ENCODE measurements at places on chromosomes 12 and 14.
A peak's percentile ranks its signal among the peaks of the same experiment; 100 is the strongest.

- no peak for DNase-seq
Measured at GRCh38 chr12:3164454-3165077, 87.4 kb downstream of the TSPAN9 start.

DNA sequence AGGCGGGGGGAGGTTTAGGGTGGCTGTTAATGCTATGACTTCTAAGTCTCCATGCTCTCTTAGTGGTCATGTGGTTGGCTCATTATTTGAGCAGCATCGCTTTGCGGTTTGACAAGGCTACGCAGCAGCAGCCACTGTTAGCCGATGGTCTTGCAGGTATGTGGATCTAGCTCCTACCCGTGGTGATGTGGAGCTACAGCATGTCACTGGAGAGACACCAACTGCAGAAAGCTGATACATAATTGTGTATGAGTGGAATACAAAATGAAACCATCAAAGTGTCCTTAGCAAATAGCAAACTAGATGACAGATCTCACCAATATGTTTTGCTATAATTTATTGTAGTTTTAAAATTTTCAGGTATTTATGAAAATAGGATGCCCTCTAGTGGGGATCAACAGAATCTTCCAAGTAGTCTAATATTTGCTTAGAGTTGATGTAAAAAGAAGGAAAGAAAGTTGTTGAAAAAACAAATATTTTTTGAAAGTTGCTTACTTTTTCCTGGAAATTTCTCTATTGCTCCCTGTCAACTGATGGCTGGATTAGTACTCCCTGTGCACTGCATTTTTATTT, 94.9 kb downstream of the NAV3 start:
- DNase-seq = peak; percentile 17

DNA sequence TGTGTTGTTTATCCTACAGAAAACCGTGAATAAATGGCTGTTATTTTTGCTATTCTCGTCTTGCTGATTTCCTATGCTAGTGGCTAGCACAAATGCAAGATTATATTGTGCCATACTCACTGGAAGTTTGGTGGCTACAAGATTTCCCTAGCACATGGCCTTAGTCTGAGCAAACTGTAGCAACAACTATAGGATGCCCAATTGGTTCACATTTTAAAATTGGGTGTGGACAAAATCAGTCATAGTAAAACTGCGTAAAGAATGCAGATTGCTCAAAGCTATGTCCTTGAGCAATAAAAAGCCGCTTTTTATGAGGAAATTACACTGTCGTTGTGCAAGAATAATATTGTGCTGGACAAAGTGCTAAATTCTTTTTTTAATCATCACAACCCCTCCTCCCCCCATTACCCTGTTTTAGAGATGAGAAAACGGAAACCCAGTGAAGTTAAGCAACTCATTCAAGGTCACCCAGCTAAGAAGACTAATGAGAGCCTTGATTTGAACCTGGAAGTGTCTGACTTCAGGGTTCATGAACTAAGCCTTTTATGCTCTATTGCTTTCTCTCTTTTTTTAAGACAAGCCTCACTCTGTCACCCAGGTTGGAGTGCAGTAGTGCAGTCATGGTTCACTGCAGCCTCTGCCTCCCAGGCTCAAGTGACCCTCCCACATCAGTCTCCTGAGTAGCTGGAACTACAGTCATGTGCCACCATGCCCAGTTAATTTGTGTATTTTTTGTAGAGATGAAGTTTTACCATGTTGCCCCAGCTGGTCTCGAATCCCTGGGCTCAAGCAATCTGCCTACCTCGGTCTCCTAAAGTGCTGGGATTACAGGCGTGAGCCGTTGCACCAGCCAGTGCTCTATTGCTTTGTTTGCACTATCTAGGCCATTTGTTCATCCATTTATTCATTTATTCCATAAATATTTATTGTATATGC, 73.6 kb downstream of the SRGAP1 start:
- DNase-seq = no peak

DNA sequence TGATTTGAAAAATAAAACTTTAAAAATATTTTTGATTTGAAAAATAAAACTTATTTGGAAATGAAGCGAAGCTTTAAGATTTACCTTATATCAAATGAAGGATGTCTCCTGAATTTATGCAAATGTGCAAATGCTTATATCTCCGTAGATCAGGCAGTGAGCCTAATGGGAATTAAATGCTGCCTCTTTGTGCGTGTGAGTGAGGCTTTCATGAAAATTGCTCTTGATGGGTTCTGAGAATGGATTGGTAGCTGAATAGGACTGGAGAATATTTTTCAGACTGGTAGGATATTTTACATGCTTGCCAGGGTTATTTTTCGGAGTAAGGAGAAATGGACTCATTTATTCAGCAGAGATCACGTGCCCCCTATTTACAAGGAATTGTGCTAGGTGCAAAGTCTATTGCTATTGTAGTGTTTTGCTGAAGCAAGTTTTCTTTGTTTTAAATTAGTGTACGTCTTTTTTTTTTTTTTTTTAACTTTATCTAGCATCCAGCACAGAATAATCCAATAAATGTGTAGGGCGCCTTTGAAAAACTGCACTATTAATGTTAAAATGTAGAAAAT, 2.4 kb downstream of the VRK1 start:
- no peak for DNase-seq

GRCh38 chr12:128619263-128619662, 204.5 kb downstream of the SLC15A4 start:
- no peak for DNase-seq

- DNase-seq = no peak
Measured at GRCh38 chr12:109047081-109047805, 5.1 kb upstream of the USP30 start.

DNA sequence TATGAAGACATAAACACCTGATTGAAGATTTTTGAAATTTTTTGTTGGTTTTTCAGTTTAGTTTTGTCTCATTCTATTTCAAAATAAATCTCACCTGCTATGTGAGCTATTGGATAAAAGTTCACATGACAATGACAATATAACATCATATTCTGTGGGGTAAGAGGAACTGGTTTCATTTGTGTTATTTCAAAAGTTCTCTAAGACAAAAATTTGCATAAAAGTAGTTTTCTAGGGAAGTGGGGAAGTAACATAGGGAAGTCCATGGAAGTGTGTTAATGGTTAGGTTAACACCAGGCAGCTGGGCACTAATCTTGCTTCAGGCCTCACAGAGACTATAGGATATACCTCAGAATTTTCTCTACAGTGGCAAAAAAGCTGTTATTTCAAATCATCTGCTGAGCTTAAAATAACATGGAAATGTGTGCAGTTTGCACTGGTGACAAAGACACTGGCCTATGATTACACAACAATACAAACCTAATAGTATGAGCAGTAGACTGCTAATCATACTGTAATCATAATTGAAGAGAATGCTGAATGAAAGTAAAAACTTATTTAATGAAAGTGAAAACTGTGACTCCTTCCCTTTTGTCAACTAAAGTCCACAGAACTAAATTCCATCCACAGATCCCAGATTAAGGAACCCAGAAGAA, 710.6 kb upstream of the TMEM132C start:
- no peak for DNase-seq

DNA sequence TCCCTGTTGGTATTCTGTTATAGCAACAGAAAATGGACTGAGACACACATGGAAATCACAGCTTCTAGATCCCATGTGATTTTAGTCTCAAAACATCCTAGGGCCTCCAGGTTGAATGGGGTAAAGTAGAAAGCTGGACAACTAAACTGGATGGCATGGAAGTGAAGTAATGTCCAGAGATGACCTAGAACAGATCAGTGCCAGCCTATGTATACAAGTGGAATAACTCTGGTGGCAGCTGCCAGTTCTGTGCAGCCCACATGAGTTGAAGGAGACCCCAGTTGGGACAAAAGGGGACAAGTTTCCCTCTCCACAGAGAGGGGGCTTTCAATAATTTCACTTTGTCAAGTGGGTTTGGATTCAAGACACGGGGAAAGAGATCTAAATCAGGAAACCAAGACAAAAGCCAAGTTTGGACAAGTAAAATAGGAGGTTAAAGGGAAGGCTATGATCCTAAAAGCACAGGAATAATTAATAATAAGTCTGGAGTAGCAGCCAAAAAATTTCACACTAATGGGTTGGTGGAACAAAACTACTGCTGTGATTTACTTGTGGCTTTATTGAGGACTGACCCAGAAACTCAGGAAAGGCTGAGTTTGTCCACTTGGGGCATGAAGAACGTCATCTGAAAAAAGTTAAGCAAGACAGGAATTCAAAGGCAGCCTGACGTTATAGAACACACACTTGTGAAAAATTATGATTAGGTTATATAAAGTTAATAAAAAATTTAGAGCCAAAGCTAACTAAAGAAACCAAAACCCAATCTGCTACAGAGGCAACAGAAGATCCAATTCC, 11.7 kb downstream of the KIF21A start:
- DNase-seq = no peak

GRCh38 chr14:95018821-95019220, 138.5 kb downstream of the DICER1 start:
- no peak for DNase-seq

DNA sequence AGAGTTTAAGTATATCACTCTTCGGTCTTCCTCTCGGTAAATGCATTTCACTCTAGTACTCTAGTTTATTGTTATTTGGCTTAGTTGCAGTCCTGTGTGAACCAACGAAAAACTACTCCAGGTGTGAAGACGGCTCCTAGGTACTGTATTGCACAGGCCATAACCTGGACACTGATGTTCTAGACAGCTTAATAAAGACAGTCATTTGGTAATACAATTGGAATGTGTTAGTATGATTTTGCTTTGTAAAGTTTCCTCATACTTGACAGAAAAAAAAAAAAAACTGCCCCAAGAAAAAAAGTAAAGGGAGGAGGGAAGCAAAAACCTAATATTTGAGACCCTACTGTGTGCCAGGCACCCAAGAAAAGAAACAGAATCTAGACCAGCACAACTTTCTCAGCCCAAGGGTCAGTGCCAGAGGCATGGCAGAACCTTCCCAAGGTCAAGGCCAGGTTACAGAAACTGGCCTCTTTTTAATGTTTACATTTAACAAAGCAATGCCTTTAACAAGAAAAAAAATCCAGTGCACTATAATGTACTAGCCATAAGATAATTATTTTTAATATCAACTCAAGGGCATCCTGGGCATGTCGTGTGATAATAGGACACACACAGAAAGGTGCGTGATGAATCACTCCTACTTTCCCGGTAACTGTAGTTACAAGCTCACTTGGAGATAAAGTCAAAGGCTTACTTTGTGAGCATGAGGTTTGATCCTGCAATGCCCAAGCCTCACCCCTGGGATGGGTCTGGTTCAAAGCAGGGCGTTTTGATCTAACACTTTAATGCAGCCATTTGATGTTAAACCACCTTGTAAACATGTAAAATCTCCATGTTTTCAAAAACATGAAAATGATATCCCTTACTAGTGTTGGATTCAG, 110.6 kb downstream of the BMP4 start:
- no peak for DNase-seq

All from GM19239 (cell line).